RPMI7951 (cell line): ENCODE measurements at places on chromosomes 5 and 9.

GRCh38 chr9:86741311-86742208 is 205.7 kb downstream of the GAS1 start:
- DNase-seq, result peak; percentile 37

DNA sequence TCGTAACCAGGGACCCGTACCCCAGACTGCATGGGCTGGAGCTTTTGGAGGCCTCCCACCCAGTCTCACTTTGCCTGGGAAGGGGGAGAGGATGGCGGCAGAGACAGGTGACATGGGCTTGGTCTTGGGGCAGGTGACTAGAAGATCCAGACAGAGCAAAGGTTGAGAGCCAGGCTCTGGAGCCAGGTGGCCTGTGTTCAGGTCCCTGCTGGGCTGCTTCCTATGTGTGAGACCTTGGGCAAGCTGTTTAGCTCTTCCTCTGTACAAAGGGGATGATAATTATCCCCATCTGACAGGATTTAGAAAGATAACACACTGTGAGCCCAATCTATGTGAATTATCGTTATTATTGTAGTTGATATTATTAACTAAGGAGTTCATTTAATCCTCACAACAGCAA is 16.1 kb upstream of the NDST1 start:
- DNase-seq, result no peak

- peak; percentile 2 for DNase-seq
Measured at GRCh38 chr5:160833806-160834205, 18.2 kb downstream of the ATP10B start.

DNA sequence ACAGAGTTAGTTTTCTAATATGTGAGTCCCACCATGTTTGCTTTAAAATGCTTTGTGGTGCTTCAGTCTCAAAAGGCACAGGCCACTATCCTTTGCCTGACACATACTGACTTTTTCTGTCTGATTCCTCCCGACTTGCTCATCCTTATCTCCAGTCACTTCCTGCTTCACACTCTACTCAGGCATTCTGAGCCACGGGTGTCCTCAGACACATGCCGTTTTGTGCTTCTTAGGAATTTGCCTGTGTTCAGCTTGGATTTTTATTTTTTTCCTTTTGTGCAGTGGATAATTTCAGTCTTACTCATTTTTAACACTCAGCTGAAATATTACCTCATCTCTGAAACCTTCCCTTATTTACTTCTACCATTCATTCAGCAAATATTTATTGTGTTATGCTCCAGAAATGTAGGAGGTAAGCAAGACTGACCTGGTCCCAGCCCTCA is 54.1 kb downstream of the MAN2A1 start:
- DNase-seq, result peak; percentile 82
